ENCODE measurements at places on chromosomes 2 and 18.

DNA sequence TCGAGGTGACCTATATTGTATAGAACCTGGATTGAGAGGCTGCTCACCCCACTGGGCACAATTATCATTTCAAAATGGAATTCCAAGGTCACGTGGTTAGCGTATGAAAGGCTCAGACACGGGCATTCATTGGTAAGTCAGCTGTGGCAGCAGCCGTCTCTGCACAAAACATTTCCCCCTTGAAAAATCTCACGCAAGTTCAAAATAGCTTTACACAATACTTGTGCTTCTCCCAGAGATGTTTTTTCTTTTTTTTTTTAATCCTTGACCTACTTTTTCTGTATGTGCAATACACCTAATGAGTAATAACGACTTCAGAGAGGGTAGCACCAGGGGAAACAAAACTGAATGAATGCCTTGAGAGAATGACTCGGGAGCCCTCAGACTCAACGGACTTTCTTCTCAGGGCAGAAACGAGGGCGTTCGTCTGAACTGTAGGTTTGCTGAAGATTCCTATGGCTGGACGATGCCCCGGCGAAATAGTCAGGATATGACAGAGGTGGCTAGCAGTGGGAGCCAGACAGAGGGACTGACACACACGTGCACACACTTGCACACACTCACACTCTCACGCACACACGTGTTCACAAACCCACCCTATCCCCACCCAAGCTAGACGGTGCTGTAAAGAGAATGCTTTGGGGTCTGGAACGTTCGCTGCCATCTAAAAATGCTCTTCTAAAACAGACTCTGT lies 77.8 kb downstream of the PDCL3 start:
- no peak for DNase-seq

DNA sequence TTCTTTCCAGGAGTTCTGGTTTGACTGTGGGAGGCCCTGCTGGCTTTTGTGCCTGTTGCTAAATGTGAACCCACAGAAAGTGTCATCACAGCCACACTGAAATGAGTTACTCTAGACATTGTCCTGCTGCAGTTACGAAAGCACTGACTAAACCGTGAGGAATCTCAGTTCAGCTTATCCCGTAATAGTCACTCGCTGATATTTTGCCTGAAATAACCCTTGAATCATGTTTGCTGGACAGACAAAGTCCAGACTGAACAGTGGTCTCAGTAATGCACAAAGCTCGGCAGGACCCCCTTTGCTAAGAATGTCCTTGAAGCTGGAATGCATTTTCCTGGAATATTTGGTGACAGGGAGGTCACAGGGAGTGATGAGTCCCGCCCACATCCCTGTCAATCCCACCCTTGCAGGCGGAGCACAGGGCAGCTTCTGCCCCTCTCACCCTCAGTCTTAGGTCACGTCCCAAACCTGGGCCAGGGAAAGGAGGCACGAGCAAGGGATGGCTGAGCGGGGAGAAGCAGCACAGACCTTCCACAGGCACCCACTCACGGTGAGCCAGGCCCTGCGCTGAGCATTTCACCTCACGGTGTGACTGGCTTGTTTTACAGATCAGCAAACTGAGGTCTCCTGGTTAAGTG lies 53.4 kb downstream of the ADI1 start:
- DNase-seq = no peak

DNA sequence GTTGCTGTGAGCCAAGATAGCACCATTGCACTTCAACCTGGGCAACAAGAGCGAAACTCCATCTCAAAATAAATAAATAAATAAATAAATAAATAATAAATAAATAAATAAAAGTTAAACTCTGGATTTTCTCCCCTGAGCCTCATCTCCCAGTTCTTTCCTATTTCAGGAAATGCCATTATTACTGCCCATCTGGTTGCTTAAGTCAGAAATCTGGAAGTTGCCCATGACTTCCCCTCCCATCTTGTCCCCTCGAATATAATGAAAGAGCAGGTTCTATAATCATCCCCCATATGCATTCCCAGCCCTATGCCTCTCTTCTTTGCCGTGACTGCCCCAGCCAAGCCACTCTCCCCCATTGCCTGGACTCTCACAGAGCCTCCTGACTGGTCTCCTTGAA lies 4.2 kb upstream of the PSD4 start:
- no peak for DNase-seq

DNA sequence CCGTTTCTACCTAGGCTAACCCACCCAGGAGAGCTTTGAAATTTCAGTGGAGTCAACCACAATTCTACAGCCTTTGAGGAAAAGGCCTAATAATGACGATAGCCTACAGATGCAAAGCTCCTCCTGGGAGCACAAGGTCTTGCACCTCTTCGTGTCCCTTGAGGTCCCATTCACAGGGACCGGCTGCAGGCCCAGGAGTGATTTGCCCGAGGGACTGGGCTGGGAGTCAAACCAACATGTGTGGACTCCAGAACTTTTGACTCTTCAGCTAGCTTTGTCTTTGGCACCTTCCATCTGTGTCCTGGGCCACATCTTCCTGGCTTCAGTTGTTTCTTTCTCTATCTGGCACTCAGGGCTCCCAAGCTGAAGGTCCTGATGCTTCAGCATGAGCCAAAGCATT lies 76.5 kb downstream of the SMAD7 start:
- no peak for DNase-seq

GRCh38 chr2:209314653-209315052 lies 109.2 kb upstream of the MAP2 start:
- no peak for DNase-seq

GRCh38 chr2:203177361-203177760 lies 61.5 kb upstream of the CYP20A1 start:
- DNase-seq = no peak

GRCh38 chr2:20682167-20682920 lies 15.4 kb downstream of the GDF7 start:
- no peak for DNase-seq
